Stomach (tissue), 19 donors: ENCODE measurements at places on chromosomes 6 and 20.
A peak's percentile ranks its signal among the peaks of the same experiment; 100 is the strongest.

DNA sequence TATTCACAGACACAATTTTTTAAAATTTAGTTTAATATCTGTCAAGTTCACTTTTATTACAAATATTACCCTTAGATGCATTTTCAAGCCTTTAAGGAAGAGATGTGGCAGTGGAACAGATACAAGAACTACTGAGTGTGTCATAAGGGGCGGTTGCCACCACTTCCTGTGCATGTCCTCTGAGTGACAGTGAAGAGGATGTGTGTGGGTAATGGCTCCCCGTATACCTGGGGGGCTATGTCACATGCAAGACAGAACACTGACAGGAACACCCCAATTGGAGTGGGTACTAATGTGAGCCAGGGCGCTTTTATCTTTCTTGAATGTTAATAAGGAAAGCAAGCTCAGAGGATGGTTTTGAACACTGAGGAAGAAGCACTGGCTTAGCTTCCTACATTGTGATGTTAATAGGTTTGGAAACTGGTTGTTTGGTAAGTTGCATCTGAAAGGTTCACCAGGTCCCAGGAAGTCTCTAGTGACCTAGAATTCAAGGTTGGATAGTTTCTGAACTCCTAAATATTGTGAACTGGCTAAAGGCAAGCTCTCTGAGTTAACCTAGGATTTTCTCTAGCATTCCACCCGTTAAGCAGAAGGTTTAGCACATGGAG is 83.4 kb upstream of the ASF1A start:
- peak; percentile 31 for DNase-seq

GRCh38 chr6:705047-705446 is 12.1 kb upstream of the EXOC2 start:
- no peak for DNase-seq

- DNase-seq = no peak
Measured at GRCh38 chr20:21017528-21018085, 88.6 kb downstream of the LINC00237 start.

GRCh38 chr6:125951323-125951722 is 5.2 kb upstream of the HINT3 start:
- no peak for DNase-seq

GRCh38 chr20:48275286-48276020 is 490.2 kb upstream of the SULF2 start:
- DNase-seq = no peak

GRCh38 chr6:151088599-151088935 is 151.2 kb upstream of the AKAP12 start:
- no peak for DNase-seq

GRCh38 chr6:118867181-118867580 is 26.8 kb upstream of the ASF1A start:
- no peak for DNase-seq

DNA sequence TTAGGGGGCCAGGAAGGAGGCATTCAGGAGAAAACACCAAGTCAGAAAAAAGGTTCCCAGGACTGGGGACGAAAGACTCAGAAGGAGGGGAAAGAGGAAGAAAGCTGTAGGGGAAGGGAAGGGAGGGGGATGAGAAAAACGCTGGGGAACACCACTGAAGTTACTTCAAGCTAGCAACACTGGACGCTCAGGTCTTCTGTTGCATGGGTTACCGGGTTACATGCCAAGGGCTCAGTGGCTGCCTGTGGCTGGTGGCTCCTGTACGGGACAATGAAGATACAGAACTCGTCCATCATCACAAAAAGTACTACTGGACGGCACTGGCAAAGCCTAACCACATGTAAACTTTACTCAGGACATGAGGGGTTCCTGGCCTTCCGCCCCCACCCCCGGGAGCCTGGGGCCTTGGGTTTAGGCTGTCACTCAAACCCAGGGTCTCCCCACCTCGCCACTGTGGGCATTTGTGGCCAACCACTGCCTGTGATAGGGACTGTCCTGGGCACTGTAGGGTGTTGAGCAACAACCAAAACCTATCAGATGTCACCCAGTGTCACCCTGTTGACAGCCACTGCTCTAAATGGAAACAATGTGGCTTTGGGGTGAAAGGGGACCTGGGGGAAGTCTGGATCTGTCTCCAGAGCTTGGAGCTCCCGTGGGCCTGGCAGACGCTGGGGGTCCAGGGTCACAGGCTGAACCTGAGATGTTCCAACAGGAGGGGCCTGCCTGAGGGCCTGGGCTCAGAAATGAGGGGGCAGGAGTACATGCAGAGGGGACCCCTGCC is 40.3 kb upstream of the CD93 start:
- no peak for DNase-seq

DNA sequence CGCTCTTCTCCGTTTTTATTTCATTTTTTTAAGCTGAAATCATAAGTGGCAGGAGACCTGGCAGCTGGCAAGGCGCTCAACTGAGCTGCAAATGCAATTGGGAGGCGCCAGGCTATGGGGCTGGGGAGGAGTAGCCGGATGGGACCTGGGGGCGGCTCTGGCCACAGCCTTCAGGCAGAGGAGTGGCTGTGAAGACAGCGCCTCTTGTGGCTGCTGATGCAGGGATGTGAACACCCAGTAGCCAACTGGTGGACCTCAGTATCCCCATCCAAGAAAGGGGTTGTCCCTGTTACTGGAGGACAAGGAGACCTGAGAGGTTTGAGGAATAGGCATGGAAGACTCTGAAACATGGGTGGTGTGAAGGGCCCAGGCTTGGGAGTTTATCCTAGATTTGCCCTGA is 12.6 kb downstream of the KCNK17 start:
- no peak for DNase-seq

DNA sequence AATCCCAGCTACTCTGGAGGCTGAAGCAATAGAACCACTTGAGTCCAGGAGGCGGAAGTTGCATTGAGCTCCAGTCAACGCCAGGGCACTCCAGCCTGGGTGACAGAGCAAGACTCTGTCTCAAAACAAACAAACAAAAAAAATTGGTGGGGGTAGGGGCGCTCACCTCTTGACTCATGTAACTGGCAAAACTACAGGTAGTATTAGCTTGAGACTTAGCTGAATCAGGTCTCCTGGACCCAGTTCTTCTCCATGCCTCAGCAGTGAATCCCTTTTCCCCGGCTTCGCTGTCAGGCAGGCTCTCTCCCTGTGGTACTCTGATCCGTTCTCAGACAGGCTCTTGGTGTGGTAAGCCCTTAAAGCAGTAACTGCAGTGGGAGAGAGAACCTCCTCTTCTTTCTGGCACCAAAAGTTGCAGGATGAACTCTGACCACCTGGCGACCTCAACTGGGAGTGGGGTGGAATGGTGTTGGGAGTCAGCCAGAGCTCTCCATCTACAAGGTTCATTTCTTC is 12.9 kb downstream of the SLC9A8 start:
- DNase-seq = no peak

DNA sequence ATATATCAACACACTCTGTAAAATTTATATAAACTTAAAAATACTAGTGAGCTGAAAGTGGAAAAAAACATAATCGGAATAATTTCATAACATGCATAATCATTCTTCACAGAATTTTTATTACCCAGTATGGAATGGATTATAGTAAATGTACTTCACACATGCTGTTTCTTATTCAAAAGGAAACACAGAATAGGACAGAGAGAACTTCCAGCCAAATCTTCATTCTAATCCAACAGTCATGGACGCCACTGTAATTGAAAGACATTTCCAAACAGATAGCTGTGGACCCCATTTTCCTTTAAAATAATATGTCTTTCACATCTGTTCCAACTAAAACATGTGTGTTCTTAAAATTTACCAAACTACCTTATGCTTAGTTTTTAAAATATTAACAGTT is 126.6 kb upstream of the RUNX2 start:
- DNase-seq = no peak

- no peak for DNase-seq
Measured at GRCh38 chr6:41228616-41229015, 467 bp downstream of the TREML4 start.
